Stimulated activated CD8-positive, alpha-beta memory T cell treated with anti-CD3 and anti-CD28 coated beads, Interleukin-2, amount 100 ng/mL, for 1 hour (primary cell): ENCODE measurements at places on chromosomes 13 and 19.

GRCh38 chr13:33487575-33488243 lies 202.2 kb upstream of the STARD13 start:
- DNase-seq: no peak

DNA sequence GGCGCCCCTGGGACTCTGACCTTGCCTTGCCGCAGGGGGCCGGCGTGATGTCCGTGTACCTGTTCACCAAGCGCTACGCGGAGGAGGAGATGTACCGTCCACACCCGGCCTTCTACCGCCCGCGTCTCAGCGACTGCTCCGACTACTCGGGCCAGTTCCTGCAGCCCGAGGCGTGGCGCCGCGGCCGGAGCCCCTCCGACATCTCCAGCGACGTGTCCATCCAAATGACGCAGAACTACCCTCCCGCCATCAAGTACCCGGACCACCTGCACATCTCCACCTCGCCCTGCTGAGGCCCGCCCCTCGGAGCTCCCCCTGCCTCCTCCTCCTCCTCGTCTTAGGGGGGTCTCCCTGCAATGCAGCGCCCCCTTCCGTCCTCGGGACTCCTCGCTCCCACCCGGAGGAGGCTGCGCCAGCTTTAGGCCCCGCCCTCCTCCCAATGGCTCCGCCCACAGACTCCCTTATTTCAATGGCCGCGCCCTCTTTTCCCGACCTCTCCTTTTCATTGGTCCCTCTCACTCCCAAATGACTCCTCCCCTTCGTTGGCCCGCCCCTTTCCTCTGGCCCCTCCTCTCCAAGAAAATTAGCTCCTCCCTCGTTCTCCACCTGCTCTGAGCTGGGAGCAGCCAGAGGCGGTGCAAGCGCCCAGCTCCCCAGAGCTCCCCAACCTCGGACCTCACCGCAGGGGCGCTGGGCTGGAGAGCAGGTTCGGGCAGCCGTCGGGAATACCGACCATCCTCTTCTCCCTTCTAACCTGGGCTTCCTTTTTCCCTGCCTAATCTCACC lies 20.5 kb upstream of the CACNG8 start:
- DNase-seq: no peak

DNA sequence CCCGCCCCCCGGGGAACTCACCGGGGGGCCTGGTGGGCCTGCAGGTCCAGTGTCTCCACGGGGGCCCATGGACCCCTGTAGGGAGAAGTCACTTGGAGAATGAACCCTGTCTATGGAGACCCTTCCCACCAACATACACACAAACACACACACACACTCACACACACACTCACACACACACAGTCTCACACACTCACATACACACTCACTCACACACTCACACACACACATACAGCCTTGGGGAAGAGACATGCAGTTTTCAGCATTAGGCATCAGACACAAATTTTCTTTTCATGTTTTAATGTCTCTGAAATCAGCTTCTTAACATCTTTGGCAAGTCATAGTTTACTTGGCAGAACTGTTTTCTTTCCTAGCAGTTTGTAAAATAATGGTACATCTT lies 31.0 kb upstream of the OLFM2 start:
- DNase-seq: no peak

DNA sequence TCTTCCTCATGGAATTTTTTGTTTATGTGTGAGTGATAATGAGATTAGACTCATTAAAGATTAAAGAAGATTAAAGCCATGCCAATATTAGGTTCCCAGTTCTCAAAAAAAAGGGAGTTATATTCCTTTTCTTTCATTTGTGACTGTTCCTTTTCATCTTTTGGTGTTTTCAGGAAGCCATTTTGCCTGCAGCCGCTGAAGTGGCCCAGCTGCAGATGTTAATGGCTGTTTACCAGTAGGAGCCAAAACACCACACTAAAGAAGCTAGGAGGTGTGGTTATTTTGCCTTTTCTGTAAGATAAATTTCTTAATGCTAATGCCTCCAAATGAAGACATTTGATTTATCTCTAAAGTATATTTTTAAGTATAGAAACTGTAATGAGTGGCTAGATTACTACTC lies 36.3 kb downstream of the ITGBL1 start:
- no peak for DNase-seq

GRCh38 chr19:18672044-18672451 lies 11.4 kb upstream of the CRTC1 start:
- DNase-seq: no peak
